Mesothelial cell of epicardium (in vitro differentiated cells): ENCODE measurements at places on chromosomes 5 and 9.

DNA sequence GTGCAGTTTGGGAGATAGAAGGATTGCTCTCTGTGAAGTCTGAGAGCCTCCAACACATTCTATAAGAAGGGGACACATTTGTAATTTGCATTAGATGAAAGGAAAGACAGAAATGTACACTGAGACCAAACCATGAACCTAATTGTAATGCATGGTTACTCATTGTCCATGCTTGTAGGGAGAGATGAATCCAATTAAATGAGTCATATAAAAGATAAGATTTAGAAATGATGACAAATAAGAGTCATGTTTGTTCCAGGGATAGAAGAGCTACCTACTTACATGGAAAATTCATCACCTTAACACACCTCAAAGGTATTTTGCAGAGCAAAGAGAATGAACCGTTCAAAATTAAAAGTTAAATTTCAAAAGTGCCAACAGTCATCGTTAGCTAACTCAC is 85.1 kb downstream of the FBXL7 start:
- no peak for DNase-seq

GRCh38 chr9:36056896-36057295 is 20.2 kb downstream of the RECK start:
- DNase-seq: no peak

- DNase-seq: no peak
Observed at GRCh38 chr5:68378204-68378820, 162.8 kb downstream of the PIK3R1 start.

DNA sequence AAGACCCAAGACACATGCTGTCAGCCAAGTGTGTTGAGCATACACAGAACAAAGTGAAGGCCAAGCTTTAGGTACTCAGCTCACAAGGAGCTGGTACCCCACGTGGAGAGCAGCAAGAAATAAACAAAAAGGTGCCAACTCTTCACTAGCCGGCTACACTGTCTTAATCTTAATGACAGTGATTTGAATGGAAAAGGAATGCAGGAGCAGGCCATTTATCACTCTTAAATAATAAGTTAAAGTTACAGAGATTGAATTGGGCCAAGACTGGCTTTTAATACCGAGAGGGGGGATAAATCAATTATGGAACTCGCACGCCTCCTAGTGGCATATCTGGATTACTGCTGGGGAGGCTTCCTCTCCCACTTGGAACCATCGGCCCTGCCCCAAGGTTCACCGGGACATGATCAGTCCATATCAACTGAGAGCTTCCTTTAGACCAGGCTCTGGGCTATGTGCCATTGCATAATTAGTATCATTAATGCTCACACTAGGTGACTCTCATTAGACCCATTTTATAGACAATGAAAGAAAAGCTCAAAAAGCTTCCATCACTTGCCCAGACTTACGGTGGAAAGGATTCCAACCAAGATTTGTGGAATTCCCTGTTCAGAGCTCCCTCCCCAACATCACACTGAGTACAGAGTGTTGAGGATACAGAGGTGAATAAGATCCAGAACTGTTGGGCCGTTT is 94.0 kb downstream of the ACTL7B start:
- no peak for DNase-seq

DNA sequence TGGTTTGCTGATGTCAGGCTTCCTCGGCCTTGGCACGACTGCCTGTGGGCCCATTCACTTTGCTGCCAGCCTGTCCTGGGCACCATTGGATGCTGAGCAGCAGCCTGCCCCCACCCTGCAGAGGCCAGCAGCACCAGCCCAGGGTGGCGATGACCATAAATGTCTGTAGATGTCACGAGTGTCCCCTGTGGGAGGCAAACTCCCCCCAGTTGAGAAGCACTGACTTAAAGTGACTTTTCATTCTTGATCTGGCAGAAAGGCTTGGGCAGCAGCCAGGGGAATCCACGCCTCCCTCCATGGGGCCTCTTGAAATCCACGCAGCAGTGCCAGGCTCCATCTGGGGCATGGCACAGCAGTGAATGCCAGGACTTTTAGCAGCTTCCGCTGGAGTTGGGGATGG is 21.8 kb downstream of the IRX4 start:
- DNase-seq: no peak

GRCh38 chr9:136089697-136090045 is 5.4 kb downstream of the NACC2 start:
- DNase-seq: no peak

GRCh38 chr5:90022002-90022710 is 387.4 kb downstream of the CETN3 start:
- no peak for DNase-seq

DNA sequence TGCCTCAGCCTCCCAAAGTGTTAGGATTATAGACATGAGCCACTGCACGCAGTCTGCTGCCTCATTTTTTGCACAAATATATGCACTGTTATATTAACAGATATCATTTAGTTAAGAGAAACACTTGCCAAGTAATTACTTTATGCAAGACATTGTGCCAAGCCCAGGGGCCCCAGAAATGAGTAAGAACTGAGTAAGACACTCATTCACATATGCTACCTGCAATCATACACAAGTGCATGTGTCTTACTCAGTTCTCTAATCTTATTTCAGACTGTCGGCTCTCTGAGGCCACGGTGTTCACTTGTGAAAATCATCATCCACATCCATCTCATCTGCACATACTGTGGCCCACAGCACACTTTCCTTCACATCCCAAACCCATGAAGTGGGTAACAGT is 16.0 kb downstream of the TRAF1 start:
- DNase-seq: no peak

- DNase-seq: no peak
Observed at GRCh38 chr9:130212543-130213297, 40.5 kb downstream of the NCS1 start.

- no peak for DNase-seq
Observed at GRCh38 chr9:70260606-70261005, 1.8 kb downstream of the SMC5 start.

GRCh38 chr9:113541019-113541900 is 77.7 kb downstream of the RGS3 start:
- DNase-seq: no peak
